ENCODE measurements at places on chromosomes 6 and 20. TPM values are rescaled to one million over a fixed set of nuclear protein-coding genes. Genes with fewer than 3 reads are reported as not detected.

RNF182 gene
- polyA plus RNA-seq: 3.0 TPM

- no peak for DNase-seq
Measured at GRCh38 chr20:57791966-57792365, 82.2 kb upstream of the PMEPA1 start.

GSTA4 gene
- polyA plus RNA-seq: 96.9 TPM

ROS1 gene
- polyA plus RNA-seq: 0.11 TPM

DNA sequence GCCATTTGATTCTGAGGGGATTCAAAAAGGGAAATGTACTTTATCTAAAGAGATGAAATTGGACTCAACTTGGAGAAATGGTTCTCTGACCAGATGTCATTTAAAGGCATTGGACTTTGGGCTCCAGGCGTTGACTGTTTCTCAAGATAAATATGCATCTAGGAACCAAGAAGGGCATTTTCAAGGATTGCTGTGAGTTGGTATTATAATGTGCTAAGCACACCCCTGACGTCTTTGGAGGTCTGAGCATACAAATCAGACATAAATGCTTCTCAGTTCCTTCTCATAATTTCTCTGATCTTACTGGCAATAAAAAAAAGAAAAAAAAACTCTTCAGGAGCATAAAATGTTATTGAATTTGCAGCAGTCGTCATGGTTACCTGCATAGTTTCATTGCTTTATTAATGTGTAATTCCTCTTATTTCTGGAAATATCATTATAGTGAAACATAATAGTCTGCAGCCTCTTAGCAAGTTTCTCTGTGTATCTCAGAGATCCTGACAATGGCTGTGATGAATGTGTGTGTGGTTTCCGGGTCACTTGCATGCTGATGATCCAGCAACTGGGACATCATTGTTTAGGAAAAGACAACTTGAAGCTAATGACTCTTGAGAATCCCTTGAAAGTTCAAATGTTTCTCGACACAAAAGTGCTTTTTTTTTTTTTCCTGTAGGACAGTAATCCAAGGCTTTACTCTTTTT, 136.0 kb downstream of the AIG1 start:
- peak; percentile 66 for DNase-seq

DNA sequence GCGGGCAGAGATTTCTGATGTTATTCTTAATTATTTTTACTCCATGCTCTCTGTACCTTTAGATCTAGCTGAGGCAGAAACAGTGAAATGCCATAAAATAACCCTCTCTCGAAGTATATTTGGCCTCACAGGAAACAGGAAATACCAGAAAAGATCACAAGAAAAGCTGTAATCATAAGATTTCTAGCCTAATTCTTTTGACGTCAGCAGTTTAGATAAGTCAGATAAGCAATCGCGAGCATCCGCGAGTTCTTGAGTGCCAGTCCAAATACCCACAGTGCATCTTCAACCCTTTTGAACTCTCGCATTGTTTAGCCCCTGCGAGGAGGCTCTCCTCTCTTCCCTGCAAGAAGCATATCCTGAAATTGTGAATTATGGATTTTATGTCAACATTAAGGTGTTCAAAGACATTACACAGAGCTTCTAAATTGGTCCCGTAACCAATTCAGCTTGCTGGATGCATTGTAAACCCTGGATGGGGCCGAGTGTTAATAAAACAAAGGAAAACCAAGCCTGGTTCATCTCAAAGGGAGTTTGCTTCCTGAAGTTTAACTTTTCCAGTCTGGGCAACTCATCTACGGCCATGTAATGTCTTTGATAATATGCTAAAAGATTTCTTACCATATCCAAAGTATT, 198.9 kb downstream of the MTFR2 start:
- no peak for DNase-seq

- DNase-seq: no peak
Measured at GRCh38 chr6:44061375-44062104, 65.7 kb downstream of the MRPL14 start.

DNA sequence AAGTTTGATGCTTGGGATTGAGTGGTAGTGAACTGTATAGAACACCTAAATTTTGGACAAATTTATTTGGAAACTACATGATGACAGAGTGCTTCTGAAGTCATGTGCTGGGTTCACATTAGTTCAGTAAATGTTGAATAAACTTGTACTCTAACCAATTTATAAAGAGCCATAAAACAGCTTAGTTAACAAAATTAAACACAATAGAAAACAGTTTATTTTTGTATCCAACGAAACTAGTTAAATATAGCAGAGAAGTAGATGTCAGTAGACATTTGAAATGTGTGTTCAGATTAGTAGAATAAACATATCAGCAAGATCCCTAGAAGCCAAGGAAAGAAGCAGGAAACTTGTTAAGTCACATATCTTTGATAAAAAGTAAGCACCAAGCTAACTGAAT, 32.1 kb downstream of the SCAF8 start:
- DNase-seq: no peak

GRCh38 chr20:33676652-33677645, 2.7 kb upstream of the NECAB3 start:
- no peak for DNase-seq

MRPL14 gene
- 43.3 TPM for polyA plus RNA-seq

- DNase-seq: peak; percentile 52
Measured at GRCh38 chr20:60057866-60058807, 99.9 kb downstream of the CDH26 start.

DNA sequence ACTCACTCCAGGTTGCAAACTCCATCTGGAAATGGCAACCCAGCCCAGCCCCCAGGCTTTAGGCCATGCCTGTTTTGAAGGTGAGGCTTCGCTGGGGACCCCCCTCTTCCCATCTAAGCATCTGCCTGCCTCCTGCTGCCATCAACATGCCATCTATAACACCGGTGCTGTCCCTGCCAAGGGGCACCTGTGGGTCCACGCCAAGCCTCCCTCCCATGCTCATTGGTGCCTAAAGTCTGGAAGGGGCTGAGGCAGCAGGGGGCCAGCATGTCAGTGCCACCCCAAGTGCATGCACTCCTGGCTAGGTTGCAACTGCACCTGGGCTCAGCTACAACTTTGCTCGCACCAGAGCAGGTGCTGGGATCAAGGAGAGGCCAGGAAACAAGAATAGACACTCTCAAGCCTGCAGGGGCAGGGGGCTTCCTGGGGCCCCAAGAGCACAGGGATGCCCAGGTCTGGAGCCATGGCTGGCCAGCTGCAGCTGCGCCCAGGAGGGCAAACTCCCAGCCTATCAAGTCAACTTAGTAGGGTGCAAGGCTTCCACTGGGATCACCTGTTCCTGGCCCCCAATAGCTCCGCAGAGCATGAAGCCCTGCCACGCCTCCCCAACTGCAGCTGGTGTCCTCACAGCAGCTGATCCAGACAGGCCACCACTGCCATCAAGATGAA, 151.3 kb upstream of the HSF2 start:
- DNase-seq: no peak

DNA sequence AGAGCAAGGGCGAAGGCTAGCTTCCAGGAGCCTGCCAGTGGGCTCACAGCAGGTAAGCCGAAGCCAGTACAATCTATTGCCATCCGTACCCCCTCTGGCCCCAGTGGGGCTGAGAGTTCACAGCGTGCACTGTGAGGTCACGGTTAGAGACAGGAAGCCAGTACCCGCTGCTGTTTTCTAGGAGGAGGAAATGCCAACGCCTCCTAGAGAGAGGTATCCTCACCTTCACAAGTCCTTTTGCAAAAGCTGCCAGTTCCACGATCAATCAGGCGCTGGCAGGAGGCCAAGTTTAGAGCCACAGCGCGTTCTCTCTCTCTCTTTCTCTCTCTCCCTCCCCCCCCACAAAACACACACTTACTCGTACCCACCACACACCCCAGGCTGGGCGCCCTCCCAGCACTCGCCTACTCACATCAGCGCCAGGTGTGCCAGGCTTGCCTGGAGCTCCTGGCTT, 22.5 kb downstream of the COL9A1 start:
- no peak for DNase-seq

CD24 gene
- 843 TPM for polyA plus RNA-seq

C20orf144 gene
- polyA plus RNA-seq: 0.26 TPM

PAX1 gene
- not detected for polyA plus RNA-seq

DNA sequence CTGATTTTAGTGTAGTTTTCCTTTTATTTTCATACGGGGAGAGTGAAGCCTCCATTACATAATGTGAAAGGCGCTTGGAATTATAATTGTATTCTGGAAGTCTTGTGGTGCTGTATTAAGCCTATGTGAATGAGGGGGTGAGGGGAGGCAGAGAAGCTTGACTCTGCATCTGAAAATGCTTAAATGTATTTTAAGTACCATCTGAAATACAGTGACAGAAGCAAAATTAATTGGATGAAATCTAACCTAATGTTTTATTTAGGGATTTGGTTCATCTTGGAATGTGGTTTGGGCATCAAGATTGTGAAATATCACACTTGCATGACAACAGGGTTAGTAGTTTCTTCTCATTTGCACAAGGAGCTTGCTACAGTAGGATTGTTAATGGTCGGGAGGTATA, 41.2 kb downstream of the TMEM200A start:
- no peak for DNase-seq

DNA sequence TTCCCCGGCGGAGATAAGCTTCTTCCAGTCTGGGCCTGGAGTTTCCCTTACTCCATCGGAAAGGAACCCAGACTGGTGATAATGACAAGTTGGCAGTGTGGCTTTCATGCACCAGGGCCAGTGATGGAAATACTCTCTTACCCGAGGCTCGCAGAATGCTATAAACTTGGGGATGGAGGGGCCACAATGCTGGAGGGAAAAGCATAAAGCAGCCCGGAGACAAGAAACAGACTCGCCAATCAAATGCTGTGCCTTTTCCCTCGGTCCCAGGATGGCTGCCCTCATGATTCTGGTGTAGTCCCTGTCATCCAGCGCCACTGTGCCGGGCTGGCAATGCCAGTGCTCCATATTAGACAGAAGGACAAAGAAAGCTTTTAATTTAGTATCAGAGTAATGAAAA, 325.6 kb downstream of the THBS2 start:
- DNase-seq: no peak

GRCh38 chr6:129996387-129996786, 22.0 kb upstream of the L3MBTL3 start:
- no peak for DNase-seq

NEU1 gene
- 82.5 TPM for polyA plus RNA-seq

- DNase-seq: no peak
Measured at GRCh38 chr6:14695579-14695978, 550.3 kb upstream of the JARID2 start.

DNA sequence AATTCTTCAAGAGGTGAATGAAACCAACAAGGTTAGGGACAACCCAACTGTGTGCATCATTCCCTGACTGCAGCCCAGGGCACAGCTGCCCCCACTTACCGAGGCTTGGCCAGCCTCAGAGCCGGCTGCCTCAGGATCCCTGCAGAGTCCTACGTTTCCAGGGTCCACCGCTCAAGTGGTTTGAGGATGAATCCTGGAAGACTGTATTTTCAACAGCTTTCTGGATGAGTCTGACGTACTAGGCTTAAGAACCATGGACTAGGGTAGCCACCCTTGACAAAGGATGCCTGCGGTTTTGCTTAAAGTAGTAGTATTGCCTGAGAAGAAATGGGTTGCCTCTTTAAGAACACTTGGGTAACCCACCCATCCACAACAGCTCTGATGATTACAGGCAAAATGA, 101.4 kb downstream of the FOXC1 start:
- DNase-seq: no peak

FOXA2 gene
- not detected for polyA plus RNA-seq

HLA-DQA2 gene
- 0.14 TPM for polyA plus RNA-seq

Data from renal pelvis (tissue), 12 donors.